ENCODE measurements at places on chromosomes 2 and 18. TPM values are rescaled to one million over a fixed set of nuclear protein-coding genes. Genes with fewer than 3 reads are reported as not detected.

BCL11A gene
- total RNA-seq: 128 TPM

MYOM1 gene
- 2.3 TPM for total RNA-seq

INPP5D gene
- 2.5 TPM for total RNA-seq

RANBP2 gene
- total RNA-seq: 99.8 TPM

GPR39 gene
- total RNA-seq: 5.0 TPM

GPBAR1 gene
- total RNA-seq: not detected

HOXD9 gene
- not detected for total RNA-seq

ALPG gene
- total RNA-seq: not detected

DAW1 gene
- total RNA-seq: 1.1 TPM

ANO7 gene
- 0.16 TPM for total RNA-seq

DNAJC5G gene
- not detected for total RNA-seq

C2orf80 gene
- total RNA-seq: 28.7 TPM

DPP4 gene
- 6.4 TPM for total RNA-seq

OR6B2 gene
- not detected for total RNA-seq

ADGRF3 gene
- total RNA-seq: 0.16 TPM

C2orf66 gene
- total RNA-seq: 0.16 TPM

CCDC150 gene
- 3.9 TPM for total RNA-seq

CFC1 gene
- total RNA-seq: not detected

LAMA1 gene
- total RNA-seq: 15.1 TPM

PIK3C3 gene
- 108 TPM for total RNA-seq

RTP5 gene
- total RNA-seq: 2.5 TPM

PLA2R1 gene
- total RNA-seq: 1.7 TPM

ARHGAP15 gene
- total RNA-seq: 14.2 TPM

ESPNL gene
- total RNA-seq: 0.16 TPM

PLB1 gene
- total RNA-seq: 2.3 TPM

CXCR1 gene
- total RNA-seq: not detected

ZCCHC2 gene
- total RNA-seq: 13.1 TPM

FOXD4L1 gene
- total RNA-seq: 0.31 TPM

CREB1 gene
- total RNA-seq: 130 TPM

SNTG2 gene
- total RNA-seq: 4.1 TPM

UXS1 gene
- 98.6 TPM for total RNA-seq

ZNF396 gene
- 5.0 TPM for total RNA-seq
